ENCODE measurements at places on chromosomes 3 and 15.

DNA sequence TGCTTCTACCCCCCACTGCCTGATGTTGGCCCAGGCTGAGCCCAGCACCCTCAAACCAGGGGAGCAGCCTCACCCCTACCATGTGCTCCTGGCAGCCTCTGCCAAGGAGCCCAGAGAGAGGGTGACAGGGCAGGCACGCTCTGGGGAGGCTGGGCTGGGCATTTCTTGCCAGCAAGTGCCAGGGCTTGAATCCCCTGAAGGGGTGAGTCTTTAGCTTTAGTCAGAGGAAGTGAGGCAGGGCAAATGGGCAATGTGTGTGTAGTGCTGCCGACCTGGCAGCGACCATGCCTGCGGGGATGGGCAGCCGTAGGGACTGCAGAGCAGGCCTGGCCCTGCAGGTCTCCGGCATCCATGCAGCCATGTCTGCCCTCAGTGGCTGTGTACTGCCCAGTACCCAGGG lies 18.1 kb downstream of the DUSP7 start:
- DNase-seq, result no peak

DNA sequence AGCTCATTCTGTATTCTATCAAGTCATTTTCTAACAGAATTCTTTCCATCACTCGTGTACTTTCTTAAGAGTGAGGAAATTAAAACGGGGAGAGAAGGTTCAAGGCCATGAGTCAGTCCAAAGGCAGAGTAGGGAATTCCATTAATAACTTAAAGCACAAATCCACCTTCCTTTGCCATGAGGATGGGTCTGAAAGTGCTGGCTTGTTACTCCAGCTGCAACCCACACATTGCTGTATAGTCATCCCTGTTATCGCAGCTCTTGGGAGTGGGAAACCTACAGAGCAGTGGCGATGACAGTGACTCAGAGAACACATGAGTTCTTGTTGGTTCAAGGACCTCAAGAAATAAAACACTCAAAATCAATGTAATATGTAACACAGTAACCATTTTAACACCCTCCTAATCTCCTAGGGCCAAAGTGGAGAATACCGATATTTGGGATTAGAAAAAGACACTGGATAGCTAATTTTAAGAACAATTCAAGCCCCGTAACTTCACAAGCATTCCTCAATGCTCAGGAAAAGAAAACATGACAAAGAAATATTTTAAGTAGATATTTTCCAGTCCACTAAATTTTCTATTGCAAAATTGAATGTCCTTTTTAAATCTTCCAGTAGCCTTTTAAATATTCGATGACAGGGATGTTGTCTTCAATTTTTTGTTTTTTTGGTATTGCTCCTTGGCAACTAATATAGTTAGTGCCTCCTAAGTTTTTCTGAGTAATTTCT lies 179.9 kb upstream of the THBS1 start:
- no peak for DNase-seq

DNA sequence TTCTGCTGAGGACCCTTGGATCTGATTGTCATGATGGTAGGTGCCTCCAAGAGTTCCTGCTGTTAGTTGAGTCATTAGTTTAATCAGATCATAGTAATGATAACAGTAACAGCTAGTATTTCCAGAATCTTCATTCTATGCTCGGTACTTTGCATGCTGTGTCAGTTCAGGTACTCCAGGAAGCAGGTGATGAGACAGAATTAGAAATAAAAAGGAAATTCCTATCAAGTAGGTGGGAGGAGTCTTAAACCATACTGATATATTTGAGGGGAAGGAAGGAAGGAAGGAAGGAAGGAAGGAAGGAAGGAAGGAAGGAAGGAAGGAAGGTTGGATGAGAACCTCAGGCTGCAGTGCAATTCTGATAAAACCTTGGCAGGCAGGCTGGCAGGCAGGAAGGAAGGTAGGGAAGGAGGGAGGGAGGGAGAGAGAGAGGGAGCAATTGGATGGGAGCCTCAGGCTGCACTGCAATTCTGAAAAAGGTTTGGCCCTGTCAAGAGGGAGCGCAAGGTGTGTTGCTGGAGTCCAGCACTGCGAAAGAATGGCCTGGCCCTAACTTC lies 148.8 kb upstream of the NUDT16 start:
- DNase-seq, result no peak

DNA sequence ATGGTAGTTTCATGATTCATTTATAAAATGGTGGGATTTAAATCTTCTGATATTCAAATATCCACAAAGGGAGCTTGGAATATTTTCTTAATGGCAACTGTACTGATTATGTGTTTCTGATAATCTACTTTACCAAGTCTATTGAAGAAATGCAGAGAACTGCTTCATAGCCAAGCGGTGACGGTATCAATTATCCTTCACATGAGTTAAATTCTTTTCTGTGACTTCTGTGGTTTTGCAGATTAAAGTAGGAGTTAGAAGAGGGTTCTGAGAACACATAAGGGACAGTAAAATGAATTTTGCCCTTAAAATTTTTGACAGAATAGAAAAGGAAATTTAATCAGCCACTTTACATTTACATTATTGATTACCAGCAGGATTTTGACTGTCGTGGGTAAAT lies 563.2 kb downstream of the GBE1 start:
- no peak for DNase-seq

- DNase-seq, result no peak
Measured at GRCh38 chr3:12351145-12351544, 62.3 kb downstream of the PPARG start.

DNA sequence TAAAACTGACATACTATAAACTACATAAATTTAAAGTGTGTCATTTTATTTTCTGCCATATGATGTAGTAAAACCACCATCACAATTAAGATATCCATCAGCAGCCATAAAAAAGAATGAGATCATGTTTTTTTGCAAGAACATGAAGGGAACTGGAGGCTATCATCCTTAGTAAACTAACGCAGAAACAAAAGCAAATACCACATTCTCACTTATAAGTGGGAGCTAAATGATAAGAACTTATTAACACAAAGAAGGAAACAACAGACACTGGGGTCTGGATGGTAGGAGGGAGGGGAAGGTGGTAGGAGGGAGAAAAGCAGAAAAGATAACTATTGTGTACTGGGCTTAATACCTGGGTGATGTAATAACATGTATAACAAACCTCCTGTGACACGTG lies 24.6 kb downstream of the CCDC14 start:
- no peak for DNase-seq

DNA sequence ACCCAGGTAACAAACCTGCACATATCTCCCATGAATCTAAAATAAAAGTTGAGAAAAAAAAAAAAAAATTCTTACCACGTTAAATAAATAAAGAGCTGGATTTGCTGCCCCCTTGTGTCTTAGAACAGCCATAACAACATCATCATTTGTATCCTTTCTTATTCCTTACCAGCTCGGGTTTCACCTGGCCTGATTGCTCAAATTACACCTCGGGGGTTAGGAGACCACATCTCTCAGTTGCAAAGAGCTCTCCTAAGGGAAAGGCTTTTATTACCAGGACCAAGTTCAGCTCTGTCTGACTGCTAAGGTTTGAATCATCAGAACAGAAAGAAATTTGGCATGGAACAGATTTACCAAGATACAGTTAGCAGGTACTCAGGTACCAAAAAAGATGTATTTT lies 25.8 kb upstream of the RPL39L start:
- DNase-seq, result peak; percentile 70

GRCh38 chr3:126544596-126545281 lies 14.0 kb downstream of the C3orf22 start:
- DNase-seq, result no peak
